ENCODE measurements at places on chromosomes 2 and 18. TPM values are rescaled to one million over a fixed set of nuclear protein-coding genes. Genes with fewer than 3 reads are reported as not detected.

GRCh38 chr2:12031866-12032265 lies 285.4 kb downstream of the LPIN1 start:
- no peaks in the 10 kb centered on the region for H3K36me3 ChIP-seq
- H3K27ac ChIP-seq: no peak overlapping the region
- H3K4me3 ChIP-seq: no peak overlapping the region
- H3K27me3 ChIP-seq: no peaks in the 10 kb centered on the region

- no peak for DNase-seq
- no peaks in the 10 kb centered on the region for H3K27me3 ChIP-seq
- peak overlapping the region; percentile 91 for H3K4me3 ChIP-seq
Measured at GRCh38 chr2:85537600-85538506, 1.1 kb upstream of the MAT2A start.

GRCh38 chr18:7105943-7106342 lies 11.7 kb downstream of the LAMA1 start:
- H3K27ac ChIP-seq: no peak overlapping the region
- no peak overlapping the region for H3K4me3 ChIP-seq
- H3K27me3 ChIP-seq: no peaks in the 10 kb centered on the region
- no peaks in the 10 kb centered on the region for H3K36me3 ChIP-seq
- DNase-seq: no peak

- no peaks in the 10 kb centered on the region for H3K27me3 ChIP-seq
- no peaks in the 10 kb centered on the region for H3K4me1 ChIP-seq
- no peak overlapping the region for H3K27ac ChIP-seq
- H3K4me3 ChIP-seq: no peak overlapping the region
- H3K36me3 ChIP-seq: no peaks in the 10 kb centered on the region
Measured at GRCh38 chr18:41073372-41073954, 881.6 kb upstream of the PIK3C3 start.

DNA sequence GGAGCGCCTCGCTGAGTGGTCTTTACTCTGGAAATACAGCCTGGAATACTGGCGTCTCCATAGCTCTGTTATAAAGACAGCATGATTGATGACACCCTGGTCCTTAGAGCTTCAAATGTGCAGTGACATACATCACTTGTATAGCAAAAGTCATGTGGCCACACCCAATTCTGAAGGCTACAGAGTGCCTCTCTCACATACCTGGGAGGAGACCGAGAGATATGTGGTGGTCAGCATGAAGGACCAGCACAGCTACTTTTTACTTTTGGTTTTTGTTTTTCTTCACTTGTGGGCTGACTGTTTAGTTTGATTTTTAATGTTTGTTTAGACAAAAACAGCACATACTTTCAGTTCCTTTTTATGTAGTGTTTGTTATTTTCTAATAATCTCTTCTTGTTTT lies 938.5 kb upstream of the SOX11 start:
- no peak overlapping the region for H3K4me3 ChIP-seq
- DNase-seq: no peak
- H3K27ac ChIP-seq: no peak overlapping the region

Gene ANKRD30B
- not detected for polyA plus RNA-seq

Gene TRABD2A
- 36.6 TPM for polyA plus RNA-seq

Gene VAMP8
- 355 TPM for polyA plus RNA-seq

Gene PRSS56
- not detected for polyA plus RNA-seq
